Activated naive CD4-positive, alpha-beta T cell (primary cell): ENCODE measurements at places on chromosomes 1 and 21.

DNA sequence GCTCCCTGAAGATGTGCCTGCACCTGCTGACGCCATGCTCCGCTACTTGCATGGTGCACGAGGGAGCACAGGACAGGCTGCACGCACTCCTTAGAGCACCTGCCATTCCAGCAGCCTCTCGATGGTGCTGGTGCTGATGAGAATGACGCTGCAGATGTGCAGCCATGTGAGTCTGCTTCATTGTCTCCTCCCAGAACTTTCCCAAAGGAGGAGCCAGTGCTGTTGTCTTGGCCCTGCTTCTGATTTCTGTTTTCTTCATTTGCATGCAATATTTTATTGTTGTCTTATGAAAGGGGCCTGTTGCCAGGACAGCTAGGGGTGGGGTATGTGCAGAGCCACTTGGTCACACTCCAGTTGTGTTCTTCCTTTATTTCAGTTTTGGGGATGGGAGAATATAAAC, 70.1 kb downstream of the PCBP3 start:
- no peak for DNase-seq

- no peak for DNase-seq
These were observed 87.5 kb downstream of the ASTN1 start for GRCh38 chr1:177077006-177077405.

DNA sequence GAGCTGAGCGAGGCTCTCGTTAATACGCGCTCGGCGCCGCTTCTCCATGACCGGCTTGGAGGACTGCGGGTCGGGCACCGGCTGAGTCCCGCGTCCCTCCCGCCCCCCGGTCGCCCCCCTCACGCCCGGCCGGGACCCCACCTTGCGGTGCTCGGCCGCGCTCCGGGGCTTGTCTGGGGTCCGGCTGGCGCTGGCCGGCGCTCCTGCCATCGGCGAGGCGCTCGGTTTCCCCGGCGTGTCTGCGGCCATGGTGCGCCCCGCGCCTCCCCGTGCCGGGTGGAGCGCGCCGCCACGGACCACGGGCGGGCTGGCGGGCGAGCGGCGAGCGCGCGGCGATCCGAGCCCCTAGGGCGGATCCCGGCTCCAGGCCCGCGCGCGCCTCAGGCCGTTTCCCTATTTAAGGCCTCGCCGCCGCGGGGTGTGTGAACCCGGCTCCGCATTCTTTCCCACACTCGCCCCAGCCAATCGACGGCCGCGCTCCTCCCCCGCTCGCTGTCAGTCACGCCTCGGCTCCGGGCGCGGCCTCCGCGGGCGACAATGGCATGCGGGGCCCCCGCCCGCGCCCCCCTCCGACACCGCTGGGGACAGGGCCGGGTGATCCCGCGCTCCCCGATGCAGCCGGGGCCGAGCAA, at the start of gene HES4:
Gene HES4 (minus strand): TSS at position 373 of the 632 bp plus-strand sequence. CDS start 124 bp downstream, at position 249.
- no peak for DNase-seq

DNA sequence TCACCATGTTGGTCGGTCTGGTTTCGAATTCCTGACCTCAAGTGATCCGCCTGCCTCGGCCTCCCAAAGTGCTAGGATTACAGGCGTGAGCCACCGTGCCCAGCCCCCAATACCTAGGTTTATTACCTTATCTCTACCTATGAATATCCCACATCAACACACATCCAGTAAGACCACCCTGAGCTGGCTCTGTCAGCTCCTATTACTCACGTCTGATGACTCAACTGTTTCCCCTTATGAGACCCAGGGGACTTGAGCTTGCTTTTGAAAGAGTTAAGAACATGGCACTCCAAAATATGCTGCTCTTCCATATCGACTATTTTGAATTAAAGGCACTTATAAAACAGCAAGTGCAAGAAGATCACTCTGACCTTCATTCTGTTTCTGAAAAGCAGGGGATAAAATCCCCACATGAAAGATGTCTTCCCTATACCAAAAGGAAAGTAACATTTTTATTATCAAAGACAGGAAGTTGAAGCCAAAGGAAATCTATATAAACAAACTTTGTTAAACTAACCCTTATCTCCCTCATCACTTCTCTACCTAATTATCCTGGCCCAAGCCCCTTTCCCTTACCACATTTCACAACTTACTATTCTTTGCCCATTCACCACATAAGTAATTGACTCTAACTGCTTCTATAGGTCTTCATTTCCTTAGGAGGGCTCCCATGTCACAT, 41.3 kb upstream of the OSBPL9 start:
- no peak for DNase-seq

- DNase-seq, result no peak
These were observed 86.8 kb downstream of the SLC45A1 start for GRCh38 chr1:8404460-8405370.
